ENCODE measurements at places on chromosomes 1 and 21. TPM values are rescaled to one million over a fixed set of nuclear protein-coding genes. Genes with fewer than 3 reads are reported as not detected.

DNA sequence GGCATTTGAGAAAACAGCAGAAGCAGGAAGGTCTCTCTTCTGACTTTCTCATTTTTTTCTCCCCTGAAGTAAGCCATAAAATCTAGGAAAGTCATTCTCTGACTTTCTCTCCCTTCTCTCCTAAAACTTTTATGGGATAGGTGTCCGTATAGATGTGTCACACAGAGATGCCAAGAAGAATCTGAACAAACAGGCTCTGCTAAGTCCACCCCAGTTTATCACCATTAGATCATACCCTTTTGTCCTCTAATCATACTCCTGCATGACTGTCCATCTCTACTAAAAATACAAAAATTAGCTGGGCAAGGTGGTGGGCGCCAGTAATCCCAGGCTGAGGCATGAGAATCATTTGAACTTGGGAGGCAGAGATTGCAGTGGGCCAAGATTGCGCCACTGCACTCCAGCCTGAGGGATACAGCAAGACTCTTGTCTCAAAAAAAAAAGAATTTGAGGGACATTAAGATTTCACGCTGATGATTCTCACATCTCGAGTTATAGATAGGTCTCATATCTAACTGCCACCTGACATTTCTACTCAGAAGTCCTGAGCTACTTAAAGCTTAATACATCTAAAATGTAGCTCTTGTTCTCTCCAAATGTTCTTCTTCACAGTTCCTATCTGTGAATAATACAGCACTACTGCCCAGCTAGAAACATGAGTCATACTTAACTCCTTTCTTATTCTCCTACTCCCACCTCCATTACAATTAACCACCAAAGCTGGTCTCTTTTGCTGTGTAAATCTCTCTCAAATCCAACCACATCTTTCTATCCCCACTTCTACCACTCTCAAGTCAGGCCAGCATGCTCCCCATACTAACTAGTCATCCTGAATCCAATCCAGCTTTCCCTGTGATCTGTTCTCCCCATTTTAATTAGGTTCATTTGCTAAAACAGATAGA is 47.7 kb downstream of the ZNF644 start:
- no peak for DNase-seq

BMP8B gene
- polyA plus RNA-seq = 0.48 TPM

HLCS gene
- 7.9 TPM for polyA plus RNA-seq

NCAM2 gene
- not detected for polyA plus RNA-seq

GRCh38 chr1:167881786-167882185 is 32.1 kb downstream of the ADCY10 start:
- DNase-seq = peak; percentile 10

FCER1A gene
- not detected for polyA plus RNA-seq

- DNase-seq = no peak
Measured at GRCh38 chr1:33902486-33903209, 38.8 kb downstream of the HMGB4 start.

- no peak for DNase-seq
Measured at GRCh38 chr1:53011175-53011574, 50.8 kb upstream of the PODN start.

DNA sequence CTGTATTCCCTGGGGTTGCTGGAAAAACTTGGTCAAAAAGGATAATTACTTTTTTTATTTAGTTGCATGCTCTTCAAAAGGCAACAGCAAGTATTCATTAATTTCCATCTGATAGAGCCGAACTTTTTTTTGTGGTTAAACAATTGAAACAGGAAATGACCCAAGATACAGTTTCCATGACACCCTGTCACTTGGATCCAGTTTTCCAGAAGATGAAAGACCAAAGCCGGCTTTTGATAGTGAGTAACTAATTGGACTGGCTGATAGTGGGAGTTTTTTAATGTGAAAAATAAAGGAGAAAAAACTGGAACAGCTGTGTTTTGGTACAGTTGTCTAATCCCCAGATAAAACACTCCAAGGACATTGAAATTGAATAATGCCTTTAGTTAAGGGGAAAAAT is 33.0 kb downstream of the CACHD1 start:
- DNase-seq = no peak

GRCh38 chr1:160774886-160775719 is 20.9 kb upstream of the LY9 start:
- no peak for DNase-seq

- DNase-seq = no peak
Measured at GRCh38 chr21:46361935-46362334, 38.0 kb downstream of the PCNT start.

ITLN1 gene
- polyA plus RNA-seq = not detected

- DNase-seq = no peak
Measured at GRCh38 chr21:16755061-16755460, 757.8 kb upstream of the CXADR start.

GRCh38 chr1:36178471-36179219 is 22.7 kb downstream of the MAP7D1 start:
- no peak for DNase-seq

DNA sequence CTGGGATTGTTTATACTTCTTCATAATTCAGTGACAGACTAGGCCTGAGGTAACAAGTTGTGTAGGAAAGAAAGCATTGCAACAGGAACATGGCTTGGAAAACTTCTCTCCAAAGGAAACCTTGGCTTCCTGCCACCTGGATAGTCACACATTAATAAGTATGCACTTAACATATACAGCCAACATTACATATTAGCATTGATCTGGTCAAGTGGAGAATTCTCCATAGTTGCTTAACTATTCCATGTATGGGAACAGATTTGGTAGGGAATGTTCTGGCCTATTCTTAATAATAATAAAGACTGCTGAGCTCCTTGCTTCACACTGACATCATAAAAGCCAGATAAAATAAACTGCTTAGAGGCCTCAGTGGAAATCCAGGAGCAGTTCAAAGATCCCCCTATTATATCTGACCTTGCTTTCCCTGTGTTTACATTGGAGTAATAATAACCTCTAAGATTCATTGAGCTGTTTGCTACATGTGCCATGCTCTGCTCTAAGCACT is 27.2 kb upstream of the NFIA start:
- no peak for DNase-seq

DNA sequence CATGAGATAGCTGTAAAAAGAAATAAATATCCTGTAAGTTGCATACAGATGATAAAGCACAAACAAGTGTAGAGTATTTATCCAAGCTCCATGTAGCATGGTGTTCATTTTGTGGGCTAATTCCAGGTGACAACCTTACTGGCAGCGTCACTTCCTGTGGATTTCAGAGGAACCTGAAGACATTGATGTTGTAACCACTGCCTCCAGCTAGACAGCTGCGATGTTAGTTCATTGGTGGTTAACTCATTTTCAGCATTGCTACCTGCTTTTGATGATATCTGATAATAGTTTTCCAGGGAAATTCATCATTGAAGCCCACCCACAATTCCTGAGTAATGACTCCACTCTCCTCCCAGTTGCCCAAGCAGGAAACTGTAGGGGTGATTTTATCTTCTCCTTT is 3.0 kb downstream of the HSD3B1 start:
- no peak for DNase-seq

OR2L8 gene
- not detected for polyA plus RNA-seq

KLHDC7A gene
- polyA plus RNA-seq = 0.15 TPM

GRCh38 chr1:25524568-25525360 is 18.6 kb upstream of the LDLRAP1 start:
- no peak for DNase-seq

GRCh38 chr1:173005196-173005864 is 45.4 kb downstream of the TNFSF18 start:
- DNase-seq = no peak

- no peak for DNase-seq
Measured at GRCh38 chr1:22119626-22120468, 23.1 kb downstream of the WNT4 start.

DNA sequence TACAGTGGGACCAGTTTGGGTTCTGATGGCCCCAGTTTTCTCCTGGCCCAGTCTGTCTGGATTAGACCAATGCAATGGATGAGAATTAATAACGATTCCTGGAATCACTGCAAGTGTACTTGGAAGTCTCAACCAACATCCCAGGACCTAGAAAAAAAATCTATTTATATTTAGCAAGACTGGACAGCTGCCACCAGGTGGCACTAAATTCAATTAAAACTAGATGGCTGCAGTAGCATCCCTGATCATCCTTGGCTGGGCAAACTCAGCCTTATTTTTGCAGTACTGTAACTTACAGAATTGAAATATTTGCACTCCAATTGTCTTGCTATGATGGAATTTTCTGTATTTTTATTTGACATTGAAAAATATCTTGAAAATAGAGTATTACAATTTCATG is 165.7 kb downstream of the NCAM2 start:
- peak; percentile 26 for DNase-seq

SAMD11 gene
- not detected for polyA plus RNA-seq

DNA sequence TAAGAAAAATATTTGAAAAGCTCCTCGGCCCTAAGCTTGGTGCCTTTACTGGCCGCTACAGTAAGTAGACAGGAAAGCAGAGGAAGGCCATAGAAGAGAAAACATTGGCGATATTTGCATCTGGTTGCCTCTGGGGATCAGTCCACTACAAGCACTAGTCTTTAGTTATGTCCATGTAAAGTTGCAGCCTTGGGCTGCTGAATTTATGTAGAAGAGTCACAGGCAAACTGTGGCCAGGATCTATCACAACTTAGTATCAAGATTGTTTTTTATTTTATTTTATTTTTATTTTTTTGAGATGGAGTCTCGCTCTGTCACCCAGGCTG is 228.7 kb upstream of the CAMK1G start:
- DNase-seq = no peak

DNA sequence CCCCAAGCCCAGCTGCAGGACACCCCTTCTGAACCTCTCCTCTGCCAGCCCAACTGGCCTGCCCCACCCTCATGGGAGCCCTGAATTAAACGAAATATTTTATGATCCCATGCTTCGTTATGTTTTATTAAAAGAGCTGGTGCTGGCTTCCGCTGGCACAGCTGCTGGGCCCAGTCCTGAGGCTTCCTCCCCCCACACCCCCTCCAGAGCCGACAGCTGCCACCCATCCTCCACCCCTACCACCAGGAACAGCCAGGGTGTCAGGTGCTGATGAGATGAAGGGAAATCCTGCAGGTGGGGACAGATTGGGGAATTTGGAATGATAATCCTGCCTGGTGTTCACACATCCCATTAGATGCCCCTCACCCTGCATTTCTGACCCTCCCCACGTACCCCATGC is 19.0 kb downstream of the IGSF21 start:
- DNase-seq = no peak

GRCh38 chr1:150479927-150480352 is 7.3 kb upstream of the TARS2 start:
- DNase-seq = peak; percentile 87

DNA sequence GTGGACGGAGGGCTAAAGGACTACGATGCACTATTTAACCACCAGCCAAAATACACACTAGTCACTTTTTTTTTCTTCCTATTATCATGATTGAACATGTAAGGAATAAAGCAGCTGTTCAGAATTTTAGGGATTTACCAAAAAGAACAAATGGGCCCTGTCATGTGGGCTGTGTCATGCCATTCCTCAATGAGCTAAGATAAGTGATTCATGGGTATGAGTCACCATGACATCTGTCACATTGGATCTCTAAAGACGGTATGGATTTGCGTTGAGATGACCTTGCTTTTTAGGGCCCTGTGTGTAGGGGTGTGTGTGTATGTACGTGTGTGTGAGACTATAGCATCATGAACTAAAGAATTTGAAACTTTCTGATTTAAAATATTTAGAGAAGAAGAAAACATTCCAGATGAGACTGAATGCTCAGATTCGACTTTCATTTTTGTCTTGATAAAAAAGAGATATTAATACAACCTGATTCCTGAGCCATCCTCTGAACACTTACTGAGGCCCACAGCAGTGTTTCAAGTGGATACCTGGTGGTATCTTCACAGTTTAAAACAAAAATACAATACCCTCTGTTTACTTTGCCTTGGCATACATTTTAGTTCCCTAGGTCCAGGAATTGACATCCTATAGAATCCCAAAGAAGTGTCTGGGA is 246.1 kb upstream of the DUSP10 start:
- peak; percentile 9 for DNase-seq

TTC39A gene
- polyA plus RNA-seq = 1.5 TPM

LIN28A gene
- polyA plus RNA-seq = 0.01 TPM

DNA sequence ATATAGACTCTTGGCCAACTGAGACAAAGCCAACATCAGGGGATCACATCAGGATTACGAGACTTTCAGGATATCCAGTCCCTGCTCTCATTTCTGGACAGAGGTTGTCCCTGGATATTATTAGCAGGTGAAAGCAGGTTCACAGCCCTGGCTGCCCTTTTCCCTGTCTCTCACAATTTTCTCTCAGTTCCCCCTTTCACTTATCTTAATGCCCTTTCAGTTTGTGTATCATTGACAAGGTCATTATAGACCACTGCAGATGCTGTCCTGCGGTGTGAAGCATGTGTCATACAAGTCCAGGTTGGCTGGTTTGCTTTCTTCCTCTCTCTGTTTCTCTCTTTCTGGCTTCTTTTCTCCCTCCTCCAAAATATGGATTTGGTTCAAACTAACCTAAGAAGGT is 2.1 kb upstream of the KLHDC9 start:
- DNase-seq = no peak

- no peak for DNase-seq
Measured at GRCh38 chr1:170685166-170685565, 21.2 kb downstream of the PRRX1 start.

FCN3 gene
- polyA plus RNA-seq = not detected

- DNase-seq = no peak
Measured at GRCh38 chr1:70063861-70064260, 141.5 kb downstream of the LRRC40 start.

BPNT1 gene
- 33.6 TPM for polyA plus RNA-seq

FCRL4 gene
- polyA plus RNA-seq = not detected

PRAMEF17 gene
- polyA plus RNA-seq = not detected

DNA sequence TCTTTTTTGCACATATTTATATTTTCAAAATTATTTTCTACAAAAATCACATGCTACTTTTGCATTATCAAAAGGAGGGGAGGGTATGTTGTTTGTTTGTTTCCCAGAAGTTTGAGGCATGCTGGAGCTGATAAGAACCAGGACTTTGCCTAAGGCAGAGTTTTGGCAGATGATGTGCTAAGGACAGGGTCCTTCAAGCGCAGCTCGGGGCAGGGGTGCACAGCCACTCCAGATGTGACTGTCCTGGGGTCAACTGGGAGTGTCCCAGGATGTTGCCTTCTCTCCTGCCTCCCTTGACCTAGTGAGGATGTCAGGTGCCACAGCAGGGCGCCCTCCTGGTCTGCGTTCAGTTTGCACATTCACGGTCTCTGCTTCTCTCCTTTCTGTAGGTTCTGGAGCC is 42.6 kb upstream of the SRRM1 start:
- DNase-seq = no peak

- DNase-seq = no peak
Measured at GRCh38 chr1:45353685-45354084, 13.4 kb upstream of the MUTYH start.

All from HepG2 (cell line).